ENCODE measurements at places on chromosomes 5 and 9.
A peak's percentile ranks its signal among the peaks of the same experiment; 100 is the strongest.

- peak; percentile 65 for DNase-seq
Observed at GRCh38 chr5:82356808-82357671, 78.9 kb upstream of the RPS23 start.

GRCh38 chr9:29437526-29437925 is 1864.2 kb upstream of the C9orf72 start:
- DNase-seq, result no peak

- DNase-seq, result no peak
Observed at GRCh38 chr9:88046542-88046941, 72.2 kb upstream of the CDK20 start.

- no peak for DNase-seq
Observed at GRCh38 chr9:35432076-35432475, 57.8 kb upstream of the RUSC2 start.

GRCh38 chr5:132489871-132490483 is 596 bp downstream of the IRF1 start:
- DNase-seq, result peak; percentile 65

DNA sequence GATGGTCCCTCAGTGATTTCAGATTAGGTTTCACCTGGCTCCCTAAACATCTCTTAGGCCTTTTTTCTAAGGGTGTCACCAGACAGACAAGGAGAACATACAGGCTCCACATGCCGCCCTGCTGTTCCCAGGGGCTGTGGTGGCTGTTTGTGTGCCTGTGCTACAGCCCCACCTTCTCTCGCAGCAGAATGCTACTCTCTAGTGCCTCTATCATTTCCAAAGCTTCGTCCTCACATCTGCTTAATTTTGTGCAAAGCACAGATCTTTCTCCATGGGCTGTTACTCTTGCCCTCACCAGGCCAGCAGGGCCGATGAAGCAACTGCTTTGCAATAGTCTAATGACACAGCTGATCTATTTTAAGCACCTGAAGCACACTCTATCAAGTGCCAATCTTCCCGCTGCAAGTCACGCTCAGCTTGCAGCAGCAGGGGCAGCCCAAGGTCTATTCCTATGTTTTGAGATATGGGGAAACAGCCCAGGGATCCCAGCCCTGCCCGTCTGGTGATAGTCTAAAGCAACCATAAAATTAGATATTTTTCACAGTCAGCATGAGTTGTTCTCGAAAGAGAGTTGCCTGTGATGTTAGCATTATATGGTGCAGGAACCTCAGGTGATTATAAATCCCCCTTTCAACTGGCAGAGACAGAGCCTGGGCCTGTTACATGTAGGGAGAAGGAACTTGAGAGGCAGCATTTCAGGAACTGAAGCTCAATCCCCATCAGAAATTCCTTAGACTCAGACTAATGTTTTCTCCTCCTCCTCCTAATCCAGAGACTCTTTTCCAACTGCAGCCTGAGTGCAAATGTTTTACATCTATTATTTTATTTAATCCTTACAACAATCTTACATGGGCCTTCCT is 12.7 kb downstream of the ABLIM3 start:
- no peak for DNase-seq

DNA sequence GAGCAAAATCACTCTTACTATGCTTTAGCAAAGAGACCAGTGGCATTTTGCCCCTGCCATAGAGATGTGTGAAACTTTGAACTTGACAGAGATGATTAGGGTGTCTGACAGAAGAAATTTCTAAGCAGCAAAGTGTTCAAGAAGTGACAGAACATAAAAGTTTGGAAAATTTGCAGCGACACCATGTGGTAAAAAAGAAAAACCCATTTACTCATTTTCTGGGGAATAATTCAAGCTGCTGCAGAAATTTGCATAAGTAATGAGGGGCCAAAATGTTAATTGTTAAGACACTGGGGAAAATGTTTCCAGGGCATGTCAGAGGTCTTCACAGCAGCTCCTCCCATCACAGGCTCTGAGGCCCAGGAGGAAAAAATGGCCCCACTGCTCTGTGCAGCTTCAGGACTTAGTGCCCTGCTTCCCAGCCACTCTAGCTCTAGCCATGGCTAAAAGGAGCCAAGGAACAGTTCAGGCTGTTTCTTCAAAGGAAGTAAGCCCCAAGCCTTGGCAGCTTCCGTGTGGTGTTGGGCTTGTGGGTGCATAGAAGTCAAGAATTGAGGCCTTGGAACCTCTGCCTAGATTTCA is 6.1 kb upstream of the AP3B1 start:
- no peak for DNase-seq

DNA sequence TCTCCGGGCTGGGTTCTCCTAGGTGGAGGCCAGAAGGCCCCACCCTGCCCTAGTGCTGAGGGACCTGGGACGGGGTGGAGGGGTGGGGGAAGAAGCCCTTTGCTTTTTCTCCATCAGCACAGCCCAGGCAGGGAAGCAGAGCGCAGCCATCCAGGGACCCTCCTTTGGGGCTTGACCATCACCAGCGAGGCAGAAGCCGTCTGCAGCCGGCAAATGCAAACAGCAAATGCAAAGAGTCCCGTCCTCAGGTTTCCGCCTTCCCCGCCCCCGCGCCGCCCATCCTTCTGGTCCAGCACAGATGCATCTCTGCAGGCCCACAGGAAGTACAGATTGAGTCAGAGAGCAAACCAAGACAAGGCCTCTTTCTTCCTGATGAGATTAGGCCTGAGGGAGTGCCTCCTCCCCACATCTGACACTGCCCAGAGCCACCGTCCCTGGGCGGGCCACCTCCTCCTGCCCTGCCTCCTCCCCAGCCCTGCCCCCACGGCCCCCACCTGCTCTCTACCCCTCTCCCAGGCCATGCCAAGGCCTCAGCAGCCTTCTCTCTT is 23.4 kb downstream of the CORO2A start:
- no peak for DNase-seq

GRCh38 chr9:92342825-92343488 is 17.2 kb downstream of the CENPP start:
- DNase-seq, result no peak

GRCh38 chr5:5710471-5710870 is 288.0 kb downstream of the ICE1 start:
- DNase-seq, result no peak

GRCh38 chr5:135561266-135561665 is 17.5 kb downstream of the CXCL14 start:
- DNase-seq, result no peak

GRCh38 chr9:91492237-91492636 is 68.6 kb upstream of the NFIL3 start:
- DNase-seq, result no peak

GRCh38 chr9:27260789-27261516 is 36.0 kb downstream of the EQTN start:
- DNase-seq, result no peak

DNA sequence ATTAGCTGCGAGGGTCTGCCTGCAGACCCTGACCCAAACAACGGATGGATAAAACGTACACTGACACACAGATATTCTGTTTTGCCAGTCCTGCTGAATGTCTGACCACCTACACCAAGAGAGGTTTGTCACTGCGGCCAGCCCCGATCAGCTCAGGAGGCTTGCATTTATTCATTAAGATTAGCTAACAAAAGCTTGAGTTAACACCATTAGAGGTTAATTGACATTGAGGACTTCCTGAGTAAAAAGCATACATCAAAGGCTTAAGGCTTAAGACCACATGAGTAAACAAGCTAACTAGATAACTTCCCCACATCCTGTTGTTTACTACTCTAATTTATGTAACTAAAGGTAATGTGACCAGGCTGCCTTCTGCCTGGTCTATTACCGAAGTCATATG is 198.1 kb upstream of the TRPC7 start:
- no peak for DNase-seq

- DNase-seq, result no peak
Observed at GRCh38 chr5:101520417-101520816, 617.3 kb upstream of the ST8SIA4 start.

DNA sequence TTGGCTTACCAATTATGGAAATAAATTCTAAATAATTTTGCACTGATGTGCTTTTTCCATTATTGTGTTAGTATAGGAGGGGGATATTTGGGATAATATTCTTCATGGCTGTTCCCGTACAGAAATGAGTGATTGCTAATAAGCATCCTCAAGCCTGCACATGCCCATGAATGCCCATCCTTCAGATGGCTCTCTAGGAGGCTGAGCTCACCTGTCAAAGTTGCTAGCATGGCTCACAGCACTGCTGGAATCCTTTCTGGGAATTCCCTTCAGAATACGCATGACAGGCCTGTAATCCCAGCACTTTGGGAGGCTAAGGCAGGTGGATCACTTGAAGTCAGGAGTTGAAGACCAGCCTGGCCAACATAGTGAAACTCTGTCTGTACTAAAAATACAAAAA is 124.1 kb downstream of the NXNL2 start:
- no peak for DNase-seq

DNA sequence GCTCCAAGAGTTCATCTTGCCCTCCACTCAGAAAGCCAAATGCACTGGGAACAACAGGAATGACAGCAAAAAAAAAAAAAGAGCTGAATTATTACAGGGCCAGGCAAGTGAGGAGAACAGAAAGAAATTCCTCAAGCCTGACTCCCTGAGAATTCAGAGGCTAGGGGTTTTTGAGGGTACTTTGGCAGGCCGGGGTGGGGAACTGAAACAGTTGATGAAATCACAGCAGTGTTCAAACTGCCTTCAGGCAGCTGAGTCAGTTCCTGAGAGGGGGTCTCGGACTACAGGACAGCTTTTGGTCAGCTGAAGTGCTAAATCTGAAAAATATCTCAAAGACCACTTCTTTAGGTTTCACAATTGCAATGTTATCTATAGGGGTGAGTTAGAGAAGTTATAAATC is 419.4 kb downstream of the SEMA5A start:
- DNase-seq, result no peak

GRCh38 chr5:14748180-14748900 is 83.8 kb downstream of the OTULIN start:
- DNase-seq, result no peak

DNA sequence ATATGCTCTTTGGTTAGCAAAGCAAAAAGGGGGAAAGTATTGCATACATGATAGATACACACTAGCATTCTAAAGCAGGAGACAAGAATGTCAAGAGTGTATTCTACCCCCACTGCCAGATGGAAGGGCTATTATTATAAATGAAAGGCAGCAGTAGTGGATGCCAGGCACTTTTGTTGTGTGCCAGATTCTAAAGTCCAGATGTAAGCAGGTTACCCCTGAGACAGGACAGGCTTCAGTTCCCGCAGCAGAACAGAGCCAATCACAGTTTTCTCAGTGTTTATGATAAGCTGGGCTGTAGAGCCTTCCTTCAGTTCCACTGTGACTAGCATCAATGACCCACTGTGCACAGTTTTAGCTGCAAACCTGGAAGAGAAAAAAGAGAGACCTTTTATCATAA is 226.6 kb upstream of the TBCA start:
- no peak for DNase-seq

- DNase-seq, result no peak
Observed at GRCh38 chr5:69367697-69368279, 1.5 kb downstream of the AK6 start.

- DNase-seq, result no peak
Observed at GRCh38 chr5:176664886-176665285, 17.6 kb downstream of the TSPAN17 start.

GRCh38 chr5:80239680-80240367 is 16.0 kb downstream of the SERINC5 start:
- DNase-seq, result no peak

DNA sequence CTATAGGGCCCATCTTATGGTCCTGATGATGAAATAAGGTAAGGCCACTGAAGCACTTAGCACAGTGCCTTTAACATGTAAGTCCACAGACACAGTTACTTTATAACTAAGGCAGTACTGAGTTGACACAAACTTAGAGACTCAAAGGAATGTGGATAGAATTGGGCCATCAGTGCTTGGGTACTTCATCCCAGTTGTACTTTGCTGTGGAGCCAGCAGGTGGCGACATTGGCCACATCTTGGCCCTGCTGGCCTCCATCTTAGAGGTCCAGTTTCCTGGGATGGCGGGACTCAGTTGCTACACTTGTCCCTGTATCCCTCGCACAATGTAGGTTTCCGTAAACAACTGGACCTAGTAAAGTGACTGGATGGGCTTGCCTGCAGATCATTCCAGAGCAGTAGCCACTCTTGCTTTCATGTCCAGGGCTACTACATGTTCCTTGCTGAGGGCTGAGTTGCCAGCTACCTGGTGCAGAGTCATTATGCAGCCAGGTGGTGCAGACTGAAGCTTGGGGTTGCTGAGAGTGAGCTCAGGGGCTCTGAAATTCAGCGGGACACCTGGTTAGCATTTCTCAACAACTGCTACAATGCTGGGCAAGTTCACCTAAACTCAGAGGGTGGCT is 10.6 kb downstream of the MTAP start:
- peak; percentile 61 for DNase-seq

GRCh38 chr5:21817668-21818369 is 1035.3 kb downstream of the CDH12 start:
- DNase-seq, result no peak

DNA sequence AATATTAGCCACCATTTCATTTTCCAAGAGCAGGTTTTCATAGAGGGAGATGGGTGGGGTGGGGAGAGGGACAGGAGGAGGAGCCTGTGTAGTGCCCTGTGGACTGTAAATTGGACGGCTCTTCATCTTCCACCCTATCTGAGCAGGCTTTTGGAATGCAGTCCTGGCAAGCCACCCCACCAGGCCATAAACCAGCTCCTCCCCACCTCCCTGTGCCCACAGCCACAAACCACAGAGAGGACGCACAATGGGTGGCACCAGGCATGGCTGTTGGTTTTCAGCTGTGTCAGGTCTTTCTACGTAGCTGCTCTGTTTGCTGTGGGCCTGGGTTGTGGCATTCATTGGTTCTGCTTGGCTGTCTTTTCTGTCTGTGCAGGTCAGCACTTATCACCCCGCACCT is 58.0 kb downstream of the PLAC8L1 start:
- DNase-seq, result no peak

DNA sequence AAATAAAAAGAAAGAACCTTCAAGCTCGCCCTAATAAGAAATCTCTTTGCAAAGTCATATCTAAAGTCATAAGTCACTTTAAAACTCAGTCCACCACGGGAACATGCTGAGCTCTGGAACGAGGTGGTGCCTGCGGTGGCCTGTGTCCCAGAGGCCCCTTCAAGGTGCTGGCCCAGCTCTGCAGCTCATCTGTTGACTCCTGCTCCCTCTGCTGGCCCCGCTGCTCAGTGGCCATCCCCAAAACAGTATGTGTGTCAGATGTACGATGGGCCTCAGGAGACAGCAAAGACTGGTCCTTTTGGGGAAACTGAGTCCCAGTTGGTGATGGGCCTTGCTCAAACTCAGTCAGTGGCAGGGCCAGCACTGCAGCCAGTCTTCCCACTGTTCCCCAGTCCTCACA is 22.8 kb upstream of the FOXB2 start:
- DNase-seq, result no peak

- no peak for DNase-seq
Observed at GRCh38 chr9:125746774-125747052, 460 bp upstream of the PBX3 start.

DNA sequence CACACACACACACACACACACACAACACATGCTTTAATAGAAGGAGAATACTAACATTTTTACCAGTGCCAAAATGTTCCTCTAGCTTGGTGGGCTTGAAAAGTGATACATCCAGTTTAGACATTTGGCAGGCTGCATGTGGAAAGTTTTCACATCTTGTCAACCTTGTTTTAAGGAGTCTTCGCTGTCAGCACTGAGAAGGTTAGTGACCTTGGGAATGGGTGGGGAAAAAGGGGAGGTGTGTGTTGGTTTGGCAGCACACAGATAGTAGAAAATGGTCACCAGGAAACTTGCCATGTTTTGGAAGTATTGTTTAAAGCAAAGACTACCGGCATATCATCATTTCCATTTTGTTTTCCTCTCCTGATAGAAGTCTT is 346.5 kb upstream of the ADAMTSL1 start:
- no peak for DNase-seq

- DNase-seq, result no peak
Observed at GRCh38 chr5:97229196-97229595, 46.1 kb upstream of the RIOK2 start.
